ENCODE measurements at places on chromosomes 12 and 14.

GRCh38 chr12:122310626-122311333 lies 44.5 kb upstream of the VPS33A start:
- no peak for DNase-seq

- no peak for DNase-seq
Measured at GRCh38 chr12:20063116-20063515, 305.2 kb upstream of the PDE3A start.

DNA sequence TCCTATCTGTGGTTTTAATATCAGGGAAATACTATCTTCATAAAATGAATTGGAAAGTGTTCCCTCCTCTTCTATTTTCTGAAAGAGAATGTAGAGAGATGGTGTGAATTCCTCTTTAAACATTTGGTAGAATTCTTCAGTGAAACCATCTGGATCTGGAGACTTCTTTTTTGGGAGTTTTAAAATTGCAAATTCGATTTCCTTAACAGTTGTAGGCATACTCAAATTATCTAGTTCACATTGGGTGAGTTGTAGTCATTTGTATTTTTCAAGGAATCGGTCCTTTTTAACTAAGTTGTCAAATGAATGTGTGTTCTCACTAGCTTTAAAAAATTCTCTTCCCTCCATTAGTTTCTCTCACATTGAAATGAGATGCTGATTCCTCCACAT lies 75.4 kb upstream of the CHST11 start:
- no peak for DNase-seq

DNA sequence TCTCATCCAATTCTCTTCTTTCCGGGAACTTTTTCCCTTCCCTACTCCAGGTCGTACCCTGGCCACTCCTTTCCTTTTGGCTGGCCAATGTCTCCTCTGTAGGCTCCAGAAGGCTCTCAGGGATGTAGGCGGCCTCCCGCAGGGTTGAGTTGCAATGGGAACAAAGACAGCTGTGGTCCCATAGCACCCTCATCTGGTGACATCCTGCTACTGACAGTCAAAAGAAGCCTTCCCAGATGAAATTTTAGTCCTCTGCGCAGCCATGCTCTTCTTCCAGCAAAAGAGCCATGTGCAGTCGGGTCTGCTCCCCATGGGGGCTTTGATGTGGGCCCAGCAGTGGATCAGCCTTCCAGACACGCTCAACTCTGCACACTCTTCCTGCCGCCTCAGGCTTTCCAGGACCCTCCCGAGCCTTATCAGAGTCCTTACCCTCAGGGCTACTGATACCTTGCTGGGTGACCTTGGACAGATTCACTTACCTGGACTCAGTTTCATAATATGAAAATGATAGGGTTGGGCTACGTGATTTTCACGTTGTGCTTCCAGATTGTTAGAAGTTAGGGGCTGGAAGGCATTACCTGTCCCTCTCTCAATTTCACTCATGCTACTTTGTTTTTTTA lies 5.5 kb upstream of the CELA1 start:
- DNase-seq, result peak; percentile 21

GRCh38 chr14:50599700-50600444 lies 39.9 kb downstream of the ATL1 start:
- peak; percentile 35 for DNase-seq

GRCh38 chr12:7012024-7012607 lies 6.2 kb downstream of the LPCAT3 start:
- no peak for DNase-seq

- DNase-seq, result peak; percentile 88
Measured at GRCh38 chr14:68816183-68816942, 23.5 kb upstream of the ZFP36L1 start.

- DNase-seq, result no peak
Measured at GRCh38 chr14:68951800-68952530, 27.1 kb downstream of the ACTN1 start.
